ENCODE measurements at places on chromosomes 2 and 18.

DNA sequence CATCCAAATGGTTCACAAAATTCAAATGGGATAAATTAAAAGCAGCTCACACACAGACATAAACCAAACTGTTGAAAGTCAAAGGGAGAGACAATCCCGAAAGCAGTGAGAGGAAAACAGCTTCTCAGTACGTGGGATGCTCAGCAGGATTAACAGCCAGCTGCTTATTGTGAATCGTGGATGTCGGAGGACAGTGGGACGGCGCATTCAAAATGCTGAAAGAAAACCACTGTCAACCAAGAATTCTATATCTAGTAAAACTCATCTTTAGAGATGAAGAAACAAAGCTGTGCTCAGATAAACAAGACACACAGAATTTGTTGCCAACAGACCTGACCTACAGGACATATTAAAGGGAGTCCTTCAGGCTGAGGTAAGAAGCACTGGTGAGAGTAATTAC lies 102.9 kb downstream of the NFATC1 start:
- DNase-seq, result no peak

DNA sequence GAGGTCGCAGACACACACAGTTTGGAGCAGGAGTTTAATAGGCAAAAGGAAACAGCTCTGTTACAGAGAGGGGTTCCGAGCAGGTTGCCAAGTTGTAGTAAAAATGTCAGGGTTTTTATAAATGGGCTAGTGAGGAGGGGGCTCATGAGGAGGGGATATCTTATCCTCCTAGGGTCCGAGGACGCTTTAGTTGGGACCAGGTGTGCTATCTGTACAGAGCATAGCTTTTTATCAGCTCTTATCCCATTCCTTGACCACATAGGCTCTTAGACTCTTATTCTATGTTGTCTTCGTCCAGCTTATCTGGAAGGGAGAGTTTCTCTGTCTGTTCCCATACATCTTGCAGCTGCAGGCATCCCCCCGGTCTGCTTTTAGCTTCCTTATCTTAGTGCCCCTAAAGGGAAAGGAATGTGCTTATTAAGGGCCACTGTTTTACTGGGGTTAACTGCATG lies 44.7 kb downstream of the PDK1 start:
- DNase-seq, result no peak

GRCh38 chr2:129490641-129491040 lies 488.8 kb upstream of the RAB6C start:
- no peak for DNase-seq

- DNase-seq, result no peak
Measured at GRCh38 chr2:238380336-238380735, 46.4 kb upstream of the ASB1 start.

DNA sequence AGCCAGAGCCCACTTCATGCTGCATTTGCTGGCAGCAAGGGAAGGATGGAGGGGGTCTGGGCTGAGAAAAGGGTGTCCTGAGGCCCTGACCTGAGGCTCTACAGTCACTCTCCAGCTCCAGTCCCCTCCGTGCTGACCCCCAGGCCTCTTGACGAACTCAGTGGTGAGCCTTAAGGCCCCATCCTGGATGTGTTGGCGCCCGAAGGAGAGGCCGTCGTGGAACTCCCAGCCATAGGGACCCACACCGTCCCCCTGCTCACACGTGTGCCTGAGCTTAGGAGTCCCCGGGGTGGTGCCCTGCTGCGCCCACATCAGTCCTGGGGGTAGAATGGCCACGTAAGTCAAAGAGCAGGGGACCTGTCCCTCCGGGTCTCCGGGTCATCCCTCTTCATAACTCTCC lies 776 bp downstream of the MOGS start:
- DNase-seq, result no peak

- no peak for DNase-seq
Measured at GRCh38 chr18:60066219-60066975, 166.6 kb downstream of the PMAIP1 start.

DNA sequence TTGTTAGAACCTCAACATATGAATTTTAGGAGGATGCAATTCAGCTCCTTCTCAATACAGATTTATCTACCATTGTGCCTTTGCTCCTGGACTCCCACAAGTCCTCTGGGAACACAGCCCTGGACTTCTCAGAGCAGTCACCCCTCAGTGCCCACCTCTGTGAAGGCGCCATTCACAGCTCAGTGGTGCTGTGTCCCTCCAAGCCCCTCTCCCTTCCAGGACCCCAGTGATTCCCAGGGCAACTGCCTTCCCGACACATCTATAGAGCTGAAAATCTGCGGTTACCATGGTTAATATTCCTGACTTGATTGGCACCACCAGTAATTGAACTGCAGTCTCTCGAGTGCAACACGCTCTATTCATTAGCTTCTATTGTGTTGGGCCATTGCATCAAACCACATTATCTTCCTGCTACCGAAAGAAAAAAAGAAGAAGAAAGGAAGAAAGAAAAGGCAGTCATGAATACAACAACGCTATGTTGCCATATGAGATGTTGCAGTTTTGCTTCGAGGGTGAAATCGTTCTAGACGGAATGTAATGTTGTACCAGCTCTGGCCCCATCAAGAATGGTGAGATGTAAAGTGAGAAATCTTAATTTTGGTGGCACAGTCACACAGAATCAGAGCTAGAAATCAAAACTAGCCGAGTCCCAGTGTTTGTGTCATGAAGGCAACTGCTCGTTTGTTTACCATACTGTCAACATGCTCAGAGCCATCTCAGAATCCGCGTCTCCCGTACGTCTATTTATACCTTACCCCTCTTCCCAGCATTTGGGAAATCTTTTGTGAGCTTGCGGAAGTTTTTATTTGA lies 524.0 kb upstream of the ID2 start:
- no peak for DNase-seq

GRCh38 chr2:189854187-189854586 lies 69.9 kb downstream of the PMS1 start:
- no peak for DNase-seq

DNA sequence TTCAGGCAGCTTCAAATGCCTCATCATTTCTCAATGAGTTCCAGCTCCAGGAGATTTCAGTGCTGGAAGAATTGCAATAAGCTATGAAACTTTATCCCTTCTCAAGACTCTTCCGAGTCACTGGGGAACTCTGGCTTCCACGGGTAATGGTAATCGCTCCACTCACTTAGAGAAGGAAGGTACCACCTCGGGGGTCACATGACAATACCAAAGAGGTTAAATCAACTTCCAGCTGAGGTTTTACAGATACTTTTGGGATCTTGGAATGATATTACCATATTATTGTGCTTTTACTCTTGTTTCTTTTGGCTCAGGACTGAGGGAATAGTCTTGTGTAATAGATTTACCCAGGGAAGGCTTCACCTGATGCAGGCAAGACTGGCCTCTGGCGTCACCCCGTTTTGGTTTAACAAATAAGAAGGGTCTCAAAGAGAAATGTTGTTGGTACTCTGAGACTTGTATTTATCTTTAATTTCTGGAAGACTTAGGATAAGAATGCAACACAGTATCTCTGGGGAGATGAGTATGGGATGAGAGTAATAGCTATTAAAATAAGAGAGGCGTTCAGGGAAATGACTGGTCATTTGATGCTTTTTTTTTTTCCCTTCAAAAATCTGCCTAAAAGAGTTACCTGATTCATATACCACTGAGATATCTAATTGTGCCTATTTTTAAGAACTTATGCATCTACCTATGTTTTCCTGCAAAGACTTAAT lies 316.9 kb upstream of the ZEB2 start:
- DNase-seq, result no peak

GRCh38 chr2:860259-860855 lies 90.3 kb upstream of the SNTG2 start:
- DNase-seq, result no peak

DNA sequence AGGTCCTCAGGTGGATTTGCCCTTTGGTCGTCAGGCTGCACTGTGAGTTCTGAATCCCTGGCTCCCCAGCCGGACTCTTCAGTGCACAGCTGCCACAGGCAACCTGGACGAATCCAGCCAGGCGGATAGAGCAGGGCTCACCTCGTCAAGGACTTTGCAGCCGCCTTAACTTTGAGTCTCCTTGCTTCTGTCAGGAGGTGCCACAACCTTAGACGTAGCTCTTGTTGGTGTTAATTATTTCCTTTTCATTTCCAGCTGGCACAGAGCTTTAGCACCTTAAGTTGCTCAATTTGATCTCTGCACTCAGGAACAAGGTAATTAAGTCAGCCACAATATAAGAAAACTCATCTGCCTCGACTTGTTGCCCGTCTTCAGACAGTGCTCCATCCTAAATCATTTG lies 17.7 kb downstream of the SMIM21 start:
- DNase-seq, result no peak

DNA sequence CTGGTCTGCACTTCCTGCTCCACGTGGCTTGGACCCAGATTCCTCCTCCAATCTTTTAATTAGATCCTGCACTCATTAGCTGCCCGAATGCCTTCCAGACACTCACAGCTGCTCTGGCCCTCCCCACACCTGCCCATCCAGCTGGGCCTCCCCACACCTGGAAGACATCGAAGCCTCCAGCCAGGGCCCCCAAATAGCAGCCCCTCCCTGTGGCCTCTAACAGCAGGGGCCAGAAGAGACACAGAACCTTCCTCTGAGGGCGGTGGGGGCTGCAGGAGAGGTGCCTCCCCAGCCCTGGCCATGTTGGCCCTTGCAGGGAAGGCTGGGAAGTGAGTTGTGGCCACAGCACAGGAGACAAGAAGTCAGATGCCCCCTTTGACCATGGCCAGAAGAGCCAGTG lies 252.8 kb downstream of the DYSF start:
- no peak for DNase-seq

DNA sequence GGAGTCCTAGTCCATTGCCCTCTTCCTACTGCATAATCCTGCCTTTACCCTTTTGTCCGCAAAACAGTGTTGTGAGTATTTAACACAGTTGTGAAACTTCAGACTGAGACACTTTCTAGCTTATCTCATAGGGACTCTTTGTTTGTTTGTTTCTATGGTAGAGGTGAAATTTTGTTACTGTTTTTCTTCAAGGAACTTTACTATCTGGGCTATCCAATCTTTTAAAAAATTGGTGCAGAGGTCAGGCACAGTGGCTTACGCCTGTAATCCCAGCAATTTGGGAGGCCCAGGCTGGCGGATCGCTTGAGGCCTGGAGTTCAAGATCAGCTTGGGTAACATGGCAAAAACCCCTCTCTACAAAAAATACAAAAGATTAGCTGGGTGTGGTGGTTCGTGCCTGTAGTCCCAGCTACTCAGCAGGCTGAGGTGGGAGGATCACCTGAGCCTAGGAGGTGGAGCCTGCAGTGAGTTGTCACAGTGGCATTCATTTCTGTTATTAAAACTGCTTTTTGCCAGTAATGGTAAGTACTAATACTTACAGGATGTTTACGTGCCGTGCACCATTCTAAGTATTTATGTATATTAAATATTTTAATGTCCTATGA lies 18.8 kb downstream of the GMCL1 start:
- no peak for DNase-seq

GRCh38 chr2:62149708-62150107 lies 46.2 kb upstream of the B3GNT2 start:
- peak; percentile 51 for DNase-seq

DNA sequence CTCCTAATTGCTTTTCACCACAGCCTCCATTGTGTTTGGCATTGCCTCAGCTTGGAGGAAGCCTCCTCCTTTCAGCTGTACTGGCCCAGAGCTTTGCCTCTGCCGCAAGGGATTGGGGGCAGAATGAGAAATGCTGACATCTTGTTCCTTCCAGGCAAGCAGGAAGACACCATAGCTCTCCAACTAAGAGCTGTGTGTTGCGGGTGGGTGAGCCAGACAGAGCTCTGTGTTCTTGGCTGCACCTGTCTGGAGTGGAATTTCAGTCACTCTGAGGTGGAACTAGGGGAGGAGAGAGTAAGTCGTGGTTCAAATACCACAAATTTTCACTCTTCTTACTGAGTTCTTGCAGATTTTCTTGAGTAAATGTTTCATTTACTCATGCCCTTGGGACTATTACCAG lies 36.6 kb upstream of the KCNF1 start:
- no peak for DNase-seq

GRCh38 chr2:96665083-96665569 lies 22.6 kb downstream of the FER1L5 start:
- peak; percentile 92 for DNase-seq

GRCh38 chr2:15671409-15671808 lies 79.7 kb downstream of the DDX1 start:
- no peak for DNase-seq

DNA sequence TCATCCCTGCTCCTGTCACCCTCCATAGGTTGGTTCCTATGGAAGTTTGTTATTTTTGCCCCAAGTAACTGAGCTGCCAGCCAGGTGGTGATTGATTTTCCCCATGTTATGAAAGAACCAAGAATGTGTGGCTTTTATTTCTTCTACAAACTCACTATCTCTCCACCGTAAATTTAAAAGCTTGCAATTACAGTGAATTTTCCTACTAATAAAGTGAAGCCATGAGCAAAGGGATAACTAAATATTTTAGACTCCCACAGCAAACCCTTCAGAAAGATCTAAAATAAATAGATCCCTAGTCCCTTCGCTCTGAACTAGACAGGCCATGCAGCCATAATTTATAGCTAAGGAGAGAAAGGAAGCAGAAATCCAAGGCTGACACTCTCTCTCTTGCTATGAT lies 6.2 kb upstream of the KIAA2012 start:
- no peak for DNase-seq

GRCh38 chr18:79794846-79795245 lies 2.9 kb upstream of the KCNG2 start:
- no peak for DNase-seq

DNA sequence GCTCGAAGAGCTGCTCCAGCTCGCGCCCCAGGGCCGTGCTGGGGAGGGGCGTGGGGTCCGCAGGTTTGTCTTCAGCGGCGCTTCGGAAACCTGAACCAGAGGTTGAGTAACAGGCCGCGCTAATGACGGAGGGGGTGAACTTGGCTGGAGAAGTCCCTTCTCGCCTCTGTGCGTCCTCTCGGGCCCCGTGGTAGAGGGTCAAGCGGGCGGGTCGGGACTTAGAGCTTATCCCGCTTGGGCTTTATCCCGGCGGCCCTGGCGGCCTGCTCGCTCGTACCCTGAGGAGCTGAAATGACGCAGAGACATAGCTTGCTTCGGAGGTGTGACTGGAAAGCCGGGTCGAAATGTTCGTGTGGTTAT lies 479 bp downstream of the RNMT start:
- DNase-seq, result no peak

- DNase-seq, result no peak
Measured at GRCh38 chr2:204226305-204226880, 289.8 kb downstream of the ICOS start.

GRCh38 chr2:42360493-42360889 lies 526 bp downstream of the COX7A2L start:
- DNase-seq, result no peak

GRCh38 chr2:12081481-12082210 lies 335.2 kb downstream of the LPIN1 start:
- DNase-seq, result no peak

DNA sequence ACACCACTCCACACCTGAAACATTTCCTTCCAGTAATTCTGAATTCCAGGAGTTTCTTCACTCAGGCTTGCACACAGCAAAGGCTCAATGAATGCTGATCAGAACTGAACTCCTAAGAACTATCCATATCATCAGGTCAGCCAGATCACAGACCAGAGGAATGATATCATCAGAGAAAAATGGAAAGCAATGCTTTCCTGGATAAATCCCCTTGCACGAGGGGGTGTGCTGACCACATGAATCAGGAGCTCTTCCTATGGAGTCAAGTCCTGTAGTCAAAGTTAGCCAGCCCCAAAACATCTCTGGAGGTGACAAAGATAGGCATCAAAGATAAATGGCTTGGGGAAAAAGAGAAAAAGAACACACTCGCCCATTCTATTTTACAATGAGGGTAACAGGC lies 83.8 kb upstream of the ACVR2A start:
- no peak for DNase-seq

Measured in kidney epithelial cell (primary cell).